Activated T-cell treated with anti-CD3 and anti-CD28 coated beads, Interleukin-2, amount 50 U/mL, for 48 hours (primary cell): ENCODE measurements at places on chromosomes 5 and 9.

DNA sequence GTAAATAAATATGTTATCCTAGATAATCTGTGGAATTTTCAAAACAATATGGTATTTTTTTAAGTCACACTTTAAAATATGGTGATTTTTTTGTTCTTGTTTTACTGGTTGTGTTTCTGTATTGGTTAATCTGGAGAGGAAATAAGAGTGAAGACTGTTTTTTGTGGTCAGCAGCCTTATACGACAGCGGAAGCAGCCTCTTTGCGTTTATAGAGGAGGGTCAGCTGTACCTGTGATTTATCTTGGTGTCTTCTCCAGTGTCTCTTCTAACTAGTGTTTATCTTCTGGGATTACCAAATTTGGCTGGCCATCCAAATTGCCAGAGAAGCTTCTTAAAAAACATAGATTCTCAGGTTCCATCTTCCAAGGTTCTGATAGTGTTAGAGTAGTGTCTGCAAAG, 58.7 kb downstream of the ICE1 start:
- DNase-seq, result no peak

GRCh38 chr9:96567203-96567700, 52.4 kb downstream of the CDC14B start:
- no peak for DNase-seq

DNA sequence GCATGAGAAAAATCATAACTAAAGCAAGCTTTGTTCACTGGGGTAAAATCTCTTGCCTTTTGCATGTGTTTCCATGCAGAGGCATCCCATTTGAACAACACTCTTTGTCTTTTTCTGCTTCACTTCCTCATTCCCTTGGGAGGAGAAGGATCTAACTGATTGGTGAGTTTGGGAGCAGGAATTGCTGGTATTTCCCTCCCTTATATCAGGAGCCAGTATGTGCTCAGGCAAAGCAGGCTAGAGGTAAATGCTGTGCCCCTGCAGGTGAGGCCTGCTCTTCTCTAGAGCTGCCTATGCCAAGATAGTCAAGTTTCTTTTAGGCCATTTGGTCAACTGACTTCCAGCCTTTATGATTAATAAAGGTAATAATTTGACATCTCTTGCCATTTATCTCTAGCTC, 179.9 kb downstream of the COX7C start:
- no peak for DNase-seq

- no peak for DNase-seq
Observed at GRCh38 chr5:16669776-16670175, 53.0 kb upstream of the RETREG1 start.

- DNase-seq, result no peak
Observed at GRCh38 chr5:134432677-134433359, 21.1 kb upstream of the CDKN2AIPNL start.

DNA sequence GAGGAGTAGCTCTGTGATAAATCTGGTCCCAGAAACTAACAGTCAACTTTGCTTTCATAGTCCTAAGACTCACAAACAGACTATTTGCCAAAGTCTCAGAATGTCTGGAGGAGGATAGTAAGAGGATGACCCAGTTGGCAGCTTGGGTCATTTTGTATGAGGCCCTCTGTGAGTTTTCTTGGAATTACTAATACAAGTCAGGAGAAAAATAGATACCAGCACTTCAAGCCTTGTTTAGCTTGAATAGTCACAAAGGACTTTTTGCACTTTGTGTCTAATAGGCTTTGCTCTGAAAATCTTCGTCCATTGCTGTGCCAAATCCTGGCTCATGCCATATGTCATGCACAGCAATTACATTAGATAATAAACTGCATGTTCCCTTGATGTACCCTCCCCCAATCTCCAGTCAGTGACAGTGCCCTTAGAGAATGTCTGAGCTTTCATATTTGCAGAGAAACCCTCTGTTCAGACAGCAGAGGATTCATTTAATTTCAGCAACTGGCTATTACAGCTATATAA, 612.8 kb downstream of the CSNK1G3 start:
- DNase-seq, result no peak

GRCh38 chr5:179310439-179311090, 34.7 kb downstream of the ADAMTS2 start:
- DNase-seq, result no peak

DNA sequence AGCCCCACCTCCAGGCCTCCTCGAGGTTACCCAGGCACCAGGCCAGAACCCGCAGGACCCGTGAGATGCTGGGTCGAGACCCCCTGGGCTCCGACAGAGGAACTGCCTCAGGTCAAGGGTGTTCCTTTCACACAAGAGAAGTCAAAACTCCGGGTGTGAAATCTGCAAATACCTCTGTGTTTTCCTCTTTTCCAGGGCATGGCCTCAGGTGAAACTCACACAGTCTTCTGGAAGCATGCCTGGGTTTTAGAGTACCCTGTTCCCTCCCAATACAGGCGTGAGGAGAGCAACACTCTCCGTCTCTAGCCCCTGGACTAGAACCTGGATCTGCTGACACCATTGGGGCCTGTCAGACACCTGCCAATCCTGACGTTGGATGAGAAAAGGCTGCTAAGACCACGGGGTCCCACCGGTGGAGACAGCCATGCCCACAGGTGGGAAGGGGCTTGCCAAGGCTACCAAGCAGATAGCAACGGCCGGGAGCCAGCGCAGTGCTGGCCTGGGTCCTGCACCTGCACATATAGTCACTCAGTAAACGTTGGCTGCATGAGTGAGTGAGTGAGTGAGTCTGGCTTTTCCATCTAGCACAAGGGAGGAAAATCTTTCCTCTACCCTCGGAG, 182.0 kb upstream of the PPP1R26 start:
- DNase-seq, result no peak

DNA sequence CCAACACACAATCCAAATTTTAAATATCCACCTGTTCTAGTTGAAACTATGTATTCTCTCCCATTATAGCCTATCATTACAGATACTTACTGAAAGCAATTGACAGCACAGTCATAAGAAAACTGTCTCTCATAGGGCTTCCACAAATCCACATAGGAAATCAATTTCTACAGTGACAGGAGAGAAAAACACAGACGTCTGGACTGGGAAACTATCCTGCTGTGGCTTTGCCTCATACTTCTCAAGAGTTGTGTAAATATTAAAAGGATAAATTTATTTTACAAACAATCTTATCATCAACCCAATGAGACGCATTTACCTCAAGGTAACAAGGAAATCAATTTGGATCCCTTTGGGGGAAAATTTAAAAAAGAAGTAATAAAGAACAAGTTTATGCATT, 517.5 kb downstream of the EFNA5 start:
- no peak for DNase-seq

- DNase-seq, result no peak
Observed at GRCh38 chr9:114631166-114631565, 20.1 kb downstream of the TMEM268 start.

DNA sequence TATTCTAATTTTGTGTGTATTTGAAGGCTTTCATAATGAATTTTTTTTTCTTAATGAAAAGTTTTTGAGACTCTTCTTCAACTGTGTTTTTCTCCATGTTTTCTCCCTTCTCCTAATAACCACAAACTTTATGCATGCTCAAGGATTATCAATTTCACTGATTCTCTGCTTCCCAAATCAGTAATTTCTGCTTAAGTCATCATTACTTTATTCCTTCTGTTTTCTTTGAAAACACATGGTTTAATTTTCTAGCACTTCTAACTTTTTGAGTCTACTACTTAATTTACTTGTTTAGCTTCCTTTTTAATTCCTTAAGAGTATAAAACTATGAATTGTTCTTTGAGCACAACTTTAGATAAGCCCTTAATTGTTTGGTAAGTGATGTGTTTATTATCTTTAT, 11.5 kb upstream of the FBN2 start:
- no peak for DNase-seq

DNA sequence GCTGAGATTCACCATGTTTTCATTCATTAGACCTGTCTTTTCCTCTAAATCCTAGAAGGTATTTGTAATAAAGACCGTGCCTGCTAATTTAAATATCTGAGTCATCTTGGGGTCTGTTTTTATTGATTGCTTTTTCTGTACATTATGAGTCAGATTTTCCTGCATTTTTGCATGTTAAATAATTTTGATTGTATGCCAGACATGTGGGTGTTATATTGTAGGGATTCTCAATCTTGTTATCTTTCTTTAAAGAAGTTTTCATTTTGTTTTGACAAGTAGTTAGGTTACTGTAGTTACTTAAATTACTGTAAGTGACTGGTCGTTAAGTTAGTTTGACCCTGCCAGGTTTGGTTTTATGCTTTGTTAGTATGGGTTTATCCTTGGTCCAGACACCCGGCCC, 35.1 kb downstream of the EXOSC2 start:
- DNase-seq, result no peak

DNA sequence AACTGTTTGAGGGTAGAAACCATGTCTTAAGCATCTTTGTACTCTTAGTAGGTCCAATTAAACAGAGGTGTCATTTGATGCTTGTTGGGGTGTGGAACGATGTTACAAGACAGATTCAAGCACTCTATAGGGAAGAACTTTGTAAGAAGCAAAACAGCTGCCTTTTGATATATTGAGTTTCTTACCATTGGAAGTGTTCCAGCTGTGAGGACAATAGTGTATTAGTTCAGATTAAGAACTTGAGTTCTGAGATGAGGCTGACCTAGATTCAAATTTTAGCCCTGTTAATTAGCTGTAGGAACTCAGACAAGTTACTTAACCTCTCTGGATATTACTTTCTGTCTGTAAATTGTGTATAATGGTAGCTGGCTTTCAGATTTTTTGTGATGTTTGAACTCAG, 19.6 kb upstream of the ZNF462 start:
- no peak for DNase-seq

DNA sequence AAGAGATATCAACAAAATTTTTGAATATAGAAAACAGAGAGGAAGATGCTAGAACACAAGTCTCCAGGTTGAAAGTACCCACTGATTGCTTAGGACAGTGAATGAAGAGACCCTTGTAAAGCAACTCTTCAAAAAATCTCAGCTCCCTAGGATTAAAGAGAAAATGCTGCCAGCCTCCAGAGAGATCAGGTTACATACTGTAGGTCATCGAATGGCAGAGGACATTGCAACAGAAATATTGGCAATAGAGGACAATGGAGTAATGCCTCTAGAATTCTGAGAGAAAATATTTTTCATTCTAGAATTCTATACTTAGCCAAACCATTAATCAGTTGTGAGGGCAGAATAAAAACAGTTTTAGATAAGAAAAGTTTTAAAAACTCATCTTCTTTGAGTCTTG, 43.1 kb upstream of the ELL2 start:
- no peak for DNase-seq

GRCh38 chr9:71767776-71768321, 464 bp downstream of the CEMIP2 start:
- DNase-seq, result peak; percentile 45

DNA sequence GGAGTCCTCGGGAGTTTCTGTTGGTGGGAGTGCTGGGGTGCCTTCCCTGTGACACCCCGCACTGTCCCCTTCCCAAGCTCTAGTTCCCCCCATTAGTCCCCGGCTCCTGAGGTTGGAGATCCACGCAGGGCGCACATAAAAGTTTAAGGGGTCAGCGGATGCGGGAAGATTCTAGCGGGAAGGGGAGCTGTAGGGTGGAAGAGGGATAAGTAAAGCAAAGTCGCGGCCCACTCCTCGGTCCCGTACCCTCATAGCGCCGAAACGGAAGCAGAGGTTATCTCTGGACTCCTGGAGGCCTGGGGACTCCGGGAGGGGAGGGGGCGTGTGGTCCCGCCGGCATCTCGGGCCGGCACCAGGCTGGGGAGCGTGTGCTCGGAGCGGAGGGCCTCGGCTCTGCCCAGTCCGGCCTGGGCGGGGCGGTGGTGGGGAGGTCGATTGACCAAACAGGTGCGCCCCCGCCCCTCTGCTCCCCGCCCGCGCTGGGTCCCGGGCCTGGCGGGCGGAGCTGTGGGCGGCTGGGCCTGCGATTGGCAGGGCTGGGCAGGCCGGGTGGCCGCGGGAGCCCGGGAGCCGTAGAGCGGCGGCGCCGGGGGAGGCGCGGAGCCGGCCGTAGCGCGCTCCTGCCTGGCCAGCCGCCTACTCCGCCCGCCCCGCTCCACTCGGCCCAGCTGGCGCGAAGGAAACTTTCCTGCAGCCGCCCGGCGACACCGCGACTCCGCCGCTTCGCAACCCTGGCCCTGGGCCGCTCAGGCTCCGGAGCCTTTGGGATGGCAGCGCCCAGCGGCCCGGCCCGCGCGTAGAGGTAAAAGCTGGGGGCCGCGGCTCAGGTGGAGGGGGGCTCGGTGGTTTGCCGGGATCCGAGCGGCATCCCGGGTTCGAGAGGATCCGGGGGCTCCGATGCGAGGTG, 52.2 kb upstream of the DAB2IP start:
- no peak for DNase-seq

GRCh38 chr5:82360022-82360421, 81.9 kb upstream of the RPS23 start:
- no peak for DNase-seq

- no peak for DNase-seq
Observed at GRCh38 chr9:28782630-28783029, 1209.3 kb upstream of the C9orf72 start.

DNA sequence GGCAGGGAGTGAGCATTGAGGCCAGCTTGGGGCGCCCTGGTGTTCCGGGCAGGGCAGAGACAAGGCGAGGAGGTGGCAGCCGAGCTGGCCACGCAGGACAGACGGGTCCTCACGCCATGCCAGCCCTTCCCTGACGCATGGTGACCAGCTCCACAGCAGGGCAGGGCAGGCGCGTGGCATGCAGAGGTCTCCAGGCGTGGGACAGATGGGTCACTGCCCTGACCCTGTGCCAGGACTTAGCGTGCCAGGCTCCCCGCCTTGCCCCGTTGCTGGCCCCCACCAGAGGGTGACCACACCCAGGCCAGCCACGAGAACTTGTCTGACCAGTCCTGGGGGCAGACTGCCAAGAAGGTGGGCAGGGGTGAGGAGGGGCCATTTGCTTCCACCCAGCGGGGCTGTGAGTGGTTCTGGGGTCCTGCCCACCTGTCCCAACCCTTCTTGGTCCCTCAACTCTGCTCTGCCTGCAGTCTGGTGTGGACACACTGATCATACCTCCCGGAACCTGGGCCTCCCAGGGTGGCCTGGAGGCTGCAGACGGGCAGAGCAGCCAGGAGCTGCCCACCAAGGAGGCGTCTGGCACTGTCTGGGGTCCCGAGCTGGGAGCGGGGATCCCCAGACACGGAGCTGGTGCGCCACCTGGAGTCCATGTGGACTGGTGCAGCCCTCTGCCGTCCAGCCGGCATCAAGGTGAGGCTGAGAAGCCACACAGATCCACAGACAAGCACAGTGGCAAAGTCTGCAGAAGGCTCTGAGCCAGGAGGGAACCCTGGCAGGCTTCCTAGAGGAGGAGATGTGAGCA, at the start of gene RNF224:
Gene RNF224, plus strand, starts transcription at position 449 of the 799 bp plus-strand sequence. CDS start 834 bp downstream, outside the sequence.
- DNase-seq, result peak; percentile 90

DNA sequence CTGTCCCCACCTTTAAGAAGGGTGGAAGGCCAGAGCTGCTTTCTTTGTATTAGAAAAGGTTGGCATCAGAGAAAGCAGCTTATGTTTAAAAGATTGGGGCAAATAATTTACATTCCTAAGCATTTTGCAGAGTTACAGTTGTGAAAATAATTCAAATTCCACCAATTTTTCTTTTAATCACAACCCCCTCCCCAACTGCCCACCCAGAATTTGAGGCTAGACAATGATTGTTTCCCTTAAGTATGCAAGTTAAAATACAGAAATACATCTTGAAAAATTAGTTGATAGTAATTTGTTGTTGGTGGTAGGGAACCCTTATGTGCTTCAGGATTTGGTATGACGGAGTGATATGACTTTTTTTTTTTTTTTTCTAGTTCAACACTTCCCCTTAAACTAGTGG, 133.0 kb downstream of the ZSWIM6 start:
- DNase-seq, result no peak

- no peak for DNase-seq
Observed at GRCh38 chr5:95822043-95822541, 434 bp downstream of the GLRX start.
